Fibroblast of villous mesenchyme (primary cell): ENCODE measurements at places on chromosomes 3 and 15. TPM values are rescaled to one million over a fixed set of nuclear protein-coding genes. Genes with fewer than 3 reads are reported as not detected.

- DNase-seq = peak; percentile 90
These were observed 1.1 kb downstream of the HES1 start for GRCh38 chr3:194137008-194137505.

DNA sequence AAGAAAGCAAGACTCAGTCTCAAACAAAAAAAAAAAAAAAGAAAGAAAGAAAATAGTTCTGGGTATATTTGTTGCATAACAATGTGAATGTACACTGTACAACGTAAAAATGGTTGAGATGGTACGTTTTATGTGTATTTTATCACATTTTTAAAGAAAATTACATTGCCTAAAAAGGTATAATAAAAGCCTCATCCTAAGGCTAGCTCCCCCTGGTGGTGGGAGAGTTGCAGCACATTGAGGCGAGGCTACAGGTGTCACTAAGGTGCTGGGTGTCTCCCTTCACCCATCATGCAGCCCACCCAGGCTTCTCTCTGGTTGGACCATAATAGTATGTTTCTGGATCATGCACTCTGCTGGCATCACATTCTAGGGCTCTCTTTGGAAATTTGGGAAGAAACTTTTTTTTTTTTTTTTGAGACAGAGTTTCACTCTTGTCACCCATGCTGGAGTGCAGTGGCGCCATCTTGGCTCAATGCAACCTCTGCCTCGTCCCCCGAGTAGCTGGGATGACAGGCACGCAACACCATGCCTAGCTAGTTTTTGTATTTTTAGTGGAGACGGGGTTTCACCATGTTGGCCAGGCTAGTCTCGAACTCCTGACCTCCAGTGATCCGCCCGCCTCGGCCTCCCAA is 12.4 kb upstream of the RAB11A start:
- peak; percentile 64 for DNase-seq

DNA sequence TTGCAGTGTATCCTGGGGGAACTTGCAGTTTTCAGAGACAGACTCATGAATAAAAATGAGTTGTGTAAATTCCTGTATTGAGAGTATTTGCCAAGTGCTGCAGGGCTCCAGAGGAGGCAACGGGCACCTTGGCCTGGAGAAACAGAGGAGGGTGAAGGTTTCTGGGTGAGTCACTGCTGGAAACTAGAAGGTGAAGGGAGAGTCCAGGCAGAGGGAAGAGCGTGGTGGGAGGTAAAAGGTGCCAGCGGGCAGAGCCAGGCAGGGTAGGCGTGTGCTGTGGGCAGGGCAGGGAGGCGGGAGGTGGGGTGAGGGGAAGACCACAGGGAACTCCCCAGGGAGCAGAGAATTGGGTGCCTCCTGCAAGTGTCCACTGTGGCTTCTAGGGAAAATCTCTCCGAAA is 120.8 kb downstream of the SLCO3A1 start:
- no peak for DNase-seq

DNA sequence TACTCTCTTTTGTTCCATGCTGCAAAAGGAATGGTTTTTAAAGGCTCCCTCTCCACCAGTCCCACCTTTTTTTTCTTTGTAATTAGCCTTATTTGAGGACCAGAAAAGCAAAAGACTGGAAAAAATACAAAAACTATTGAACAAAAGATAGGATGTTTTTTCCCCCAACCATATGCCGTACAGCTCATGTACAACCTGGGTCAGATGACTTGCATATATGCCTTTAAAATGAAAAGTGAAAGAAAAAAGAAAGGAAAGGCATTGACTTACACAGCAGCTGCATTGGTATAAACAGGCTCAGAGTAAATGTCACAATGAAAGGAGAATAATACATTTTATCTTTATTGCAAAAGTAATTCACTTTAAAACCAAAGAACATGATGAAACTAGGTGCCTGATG is 69.5 kb upstream of the CMC1 start:
- DNase-seq = no peak

DNA sequence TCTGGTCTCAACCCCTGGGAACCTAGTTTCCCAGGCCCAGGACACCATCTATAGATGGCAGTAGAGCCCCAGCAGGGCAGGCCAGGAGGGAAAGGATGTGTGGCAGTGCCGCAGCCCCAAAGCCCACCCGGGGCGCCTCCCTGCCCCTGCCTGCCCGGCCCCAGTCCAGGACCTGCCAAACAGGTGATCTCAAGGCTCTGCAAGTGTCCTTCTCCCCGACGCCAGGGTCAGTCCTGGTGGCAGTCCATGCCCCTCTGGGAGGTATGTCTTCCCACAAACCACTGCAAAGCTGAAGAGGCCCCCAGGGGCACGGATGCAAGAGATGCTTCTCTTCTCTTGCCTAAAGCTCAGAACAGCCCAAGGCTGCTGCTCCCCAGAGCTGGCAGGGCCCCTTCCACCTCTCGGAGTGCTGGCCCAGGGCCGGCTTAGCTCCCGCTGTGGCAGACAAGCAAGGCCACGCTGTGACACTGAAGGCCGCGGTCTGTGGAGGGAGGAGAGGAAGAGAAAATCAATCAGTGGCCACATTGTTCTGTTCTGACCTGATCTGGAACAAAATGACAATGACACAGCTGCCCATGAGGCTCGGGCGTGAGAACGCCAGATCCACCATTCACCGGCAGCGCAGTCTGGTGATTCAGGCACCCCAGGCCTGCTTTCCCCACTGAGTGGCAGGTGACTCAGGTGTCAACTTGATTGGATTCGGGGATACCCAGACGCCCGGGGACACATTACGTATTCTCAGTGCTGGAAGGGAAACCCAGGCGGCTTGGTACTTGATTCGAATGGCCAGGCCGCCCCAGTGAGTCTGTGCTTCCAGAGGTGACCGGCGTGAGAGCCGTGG is 34.0 kb downstream of the KLHL25 start:
- no peak for DNase-seq

DNA sequence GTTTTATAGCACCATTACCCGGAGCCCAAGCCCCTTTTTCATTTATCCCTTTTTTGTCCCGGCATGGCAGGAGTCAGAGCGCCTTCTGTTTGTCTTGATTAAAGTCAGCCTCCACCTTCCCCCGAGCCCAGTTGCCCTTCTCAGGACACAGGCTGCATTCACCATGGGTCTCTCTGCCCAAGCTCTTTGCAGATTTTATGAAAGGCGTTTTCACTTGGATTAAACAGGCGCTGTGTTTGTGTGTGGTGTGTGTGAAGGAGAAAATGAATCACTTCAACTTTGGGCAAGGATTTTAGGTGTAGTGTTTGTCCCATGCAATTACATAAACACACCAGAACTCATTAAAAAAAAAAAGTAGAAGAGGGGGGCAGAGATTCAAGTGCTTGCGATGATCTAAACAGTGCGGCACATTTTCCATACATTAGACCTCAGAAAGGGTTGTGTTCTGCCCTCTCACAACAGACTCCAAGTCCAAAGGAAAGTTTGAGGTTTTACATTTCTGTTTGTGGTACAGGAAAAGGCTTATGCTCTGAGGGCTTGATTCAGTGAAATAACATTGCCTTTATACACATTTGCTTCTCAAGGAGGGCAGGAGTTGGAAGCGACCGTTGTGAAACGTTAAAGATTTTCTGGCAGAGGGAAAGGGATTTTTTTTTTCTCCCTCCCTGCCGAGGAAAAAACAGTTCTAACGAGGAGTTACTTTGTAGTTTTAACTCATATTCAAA is 14.5 kb upstream of the IL16 start:
- DNase-seq = no peak

DNA sequence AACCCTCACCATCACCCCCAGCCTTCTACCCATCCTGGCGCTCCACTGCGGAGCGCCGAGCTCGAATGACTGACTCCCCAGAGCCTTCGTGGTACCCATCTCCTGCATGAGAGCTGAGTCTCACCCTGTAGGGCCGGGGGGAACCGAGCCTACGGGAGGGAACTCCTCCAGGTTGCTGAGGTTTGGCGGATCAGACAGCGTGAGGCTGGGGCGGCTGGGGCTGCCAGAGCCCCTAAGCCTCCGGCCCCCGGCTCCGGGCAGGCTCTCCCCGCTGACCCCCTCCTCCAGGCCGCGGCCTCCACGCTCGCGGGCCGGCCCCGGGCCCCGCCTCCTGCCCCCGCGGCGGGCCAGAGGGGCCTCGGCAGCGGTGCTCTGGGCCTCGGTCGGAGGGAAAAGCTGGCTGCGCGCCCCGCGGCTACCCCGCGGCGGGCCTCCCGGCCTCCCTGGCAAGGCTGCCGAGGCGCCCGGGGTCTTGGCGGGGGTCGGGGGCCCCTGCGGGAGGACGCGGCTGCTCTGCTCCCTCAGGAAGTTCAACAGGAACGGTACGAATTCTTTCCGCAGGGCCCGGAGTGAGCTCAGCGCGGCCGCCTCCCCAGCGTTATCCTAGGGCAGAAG is 643 bp downstream of the CDAN1 start:
- DNase-seq = peak; percentile 14

DNA sequence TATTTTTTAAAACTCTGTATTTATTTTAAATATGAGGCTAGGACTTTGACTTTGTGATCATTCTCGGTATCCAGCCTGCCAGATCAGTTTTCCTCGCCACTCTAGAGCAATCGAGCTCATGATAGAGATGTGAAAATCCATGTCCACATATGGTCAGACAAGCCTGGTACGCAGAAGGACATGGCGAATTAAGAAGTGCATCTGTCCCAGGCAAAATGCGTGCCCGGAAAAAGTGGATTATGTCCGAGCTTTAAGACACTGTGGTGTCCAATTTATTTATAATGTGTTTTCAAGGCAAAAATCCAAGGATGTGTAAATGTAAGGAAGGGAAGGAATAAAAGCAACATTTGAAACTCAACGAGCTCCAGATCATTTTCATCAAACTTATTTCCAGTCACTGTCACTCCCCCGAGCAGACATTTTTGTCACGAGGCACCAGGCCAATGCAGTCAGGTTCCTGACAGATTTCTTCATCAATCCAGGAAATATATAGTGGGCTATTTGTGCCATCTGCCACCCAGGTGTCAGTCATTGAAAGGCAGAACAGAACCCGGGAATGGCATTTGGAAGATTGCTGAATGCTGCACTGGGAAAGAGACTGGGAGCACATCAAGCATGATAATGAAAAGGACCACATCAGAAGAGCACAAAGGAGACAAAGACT is 825.7 kb downstream of the SQOR start:
- no peak for DNase-seq

GRCh38 chr15:67180514-67181191 is 73.8 kb downstream of the AAGAB start:
- no peak for DNase-seq

DNA sequence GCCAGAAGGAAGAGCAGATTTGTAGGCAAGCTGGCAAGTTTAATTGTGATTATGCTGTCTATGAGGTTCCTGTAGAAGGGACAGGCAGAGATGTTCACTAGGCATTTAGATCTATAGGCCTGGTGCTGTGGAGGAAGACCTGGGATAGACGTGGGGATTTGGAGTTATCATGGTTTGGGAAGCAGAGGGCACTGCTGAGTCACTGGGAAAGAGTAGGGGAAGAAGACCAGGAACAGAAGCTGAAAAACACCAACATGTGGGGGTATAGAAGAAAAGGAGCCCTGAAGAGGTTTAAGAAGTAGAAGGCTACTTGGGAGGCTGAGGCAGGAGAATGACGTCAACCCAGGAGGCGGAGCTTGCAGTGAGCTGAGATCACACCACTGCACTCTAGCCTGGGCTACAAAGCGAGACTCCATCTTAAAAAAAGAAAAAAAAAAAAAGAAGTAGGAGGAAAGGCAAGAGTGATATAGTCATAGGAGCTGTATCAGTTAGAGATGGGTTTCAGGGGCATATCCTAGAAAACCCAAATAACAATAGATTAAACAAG is 19.3 kb downstream of the GRK7 start:
- peak; percentile 44 for DNase-seq

DNA sequence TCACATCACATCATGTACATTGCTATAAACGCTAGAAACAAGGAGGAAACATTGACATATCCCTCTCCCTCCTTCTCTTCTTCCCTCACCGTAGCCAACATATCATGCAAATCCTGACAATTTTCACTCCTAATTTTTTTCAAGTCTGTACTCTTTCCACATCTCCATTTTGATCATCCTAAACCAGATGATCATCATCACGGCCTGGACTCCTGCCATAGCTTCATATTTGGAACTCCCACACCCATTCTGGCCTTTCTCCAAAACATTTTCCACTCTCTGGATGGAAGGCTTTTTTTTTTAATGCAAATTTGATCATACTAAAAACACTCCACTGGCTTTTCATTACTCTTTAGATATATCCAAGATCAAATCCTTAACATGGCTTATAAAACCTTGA is 248.0 kb upstream of the CNTN3 start:
- DNase-seq = no peak

DNA sequence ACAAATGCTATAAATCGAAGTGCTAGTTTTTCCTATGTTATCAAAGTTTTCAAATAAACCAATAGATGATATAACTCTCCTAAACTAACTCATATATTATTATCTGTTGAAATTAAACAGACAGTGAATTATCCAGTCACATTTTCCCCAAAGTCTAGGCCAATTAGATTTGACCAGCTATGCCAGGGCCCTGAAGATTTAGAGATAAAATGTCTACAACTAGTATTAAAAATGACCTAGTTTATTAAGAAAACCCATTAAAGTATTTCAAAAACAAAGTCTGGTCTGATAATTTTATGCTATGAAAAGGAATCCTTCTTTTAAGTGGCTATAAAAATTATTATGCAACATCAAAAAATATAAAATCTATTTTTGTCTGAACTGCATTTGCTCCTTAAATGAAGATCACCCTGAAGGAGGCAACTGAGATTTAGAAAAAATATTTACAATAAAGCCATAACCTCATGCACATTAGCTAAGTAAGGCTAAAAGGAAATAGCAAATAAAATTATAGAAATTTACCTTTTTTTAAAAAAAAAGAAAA is 83.4 kb upstream of the MEX3B start:
- DNase-seq = peak; percentile 63

SH2D7 gene
- not detected in 2 replicates for total RNA-seq

WWTR1 gene
- 37.6 and 47.7 TPM in 2 replicates for total RNA-seq

HYAL1 gene
- 1.6 and 2.6 TPM in 2 replicates for total RNA-seq
